NCI-H510A treated with DMSO at 0.1 percent for 48 hours (cell line): ENCODE measurements at places on chromosomes 5 and 9.

GRCh38 chr9:128428644-128429512 is 8.2 kb downstream of the CERCAM start:
- no peak for DNase-seq

GRCh38 chr5:143772621-143773020 is 39.3 kb upstream of the HMHB1 start:
- no peak for DNase-seq

GRCh38 chr9:20447291-20447690 is 175.0 kb downstream of the MLLT3 start:
- peak; percentile 30 for DNase-seq

DNA sequence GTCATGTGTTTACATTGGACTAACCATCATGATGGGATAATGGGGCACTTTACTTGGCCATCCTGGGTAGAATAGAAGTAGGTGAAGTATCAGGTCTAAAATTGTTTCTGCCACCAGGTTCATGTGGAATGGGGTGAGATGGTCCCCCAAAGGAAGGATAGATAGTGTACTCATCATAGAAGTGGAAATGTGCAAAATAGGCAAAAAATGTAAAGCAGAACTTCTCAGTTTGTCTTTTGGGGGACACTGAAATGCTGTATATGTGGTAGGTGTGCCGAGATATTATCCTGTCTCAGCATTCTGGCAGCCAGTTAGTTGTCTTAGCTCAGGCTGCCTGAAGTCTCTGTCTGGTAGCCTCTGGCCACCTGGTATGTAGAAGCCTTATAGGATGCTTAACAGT is 107.6 kb downstream of the FOCAD start:
- DNase-seq = no peak

GRCh38 chr9:22033012-22033630 is 24.0 kb upstream of the CDKN2B start:
- DNase-seq = no peak

DNA sequence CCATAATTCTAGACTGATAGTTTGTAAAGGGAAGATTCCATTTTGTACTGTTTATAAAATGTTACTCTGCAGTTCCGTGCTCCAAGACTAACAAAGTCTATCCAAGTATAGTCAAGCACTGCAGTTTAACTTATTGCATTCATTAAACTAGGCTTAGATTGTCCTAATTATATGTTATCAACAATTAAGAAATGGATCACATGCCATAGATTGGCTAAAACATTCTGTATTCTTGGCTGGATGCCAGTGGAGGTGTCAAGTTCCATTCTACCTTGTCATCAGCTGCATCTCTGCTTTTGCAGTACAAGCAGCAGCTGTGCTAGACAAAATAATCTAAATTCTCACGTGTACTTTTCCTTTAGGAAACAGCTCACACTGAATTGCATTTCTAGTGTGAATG is 69.4 kb upstream of the MEF2C start:
- DNase-seq = peak; percentile 67

GRCh38 chr5:115599924-115600323 is 2.4 kb downstream of the TICAM2 start:
- no peak for DNase-seq

DNA sequence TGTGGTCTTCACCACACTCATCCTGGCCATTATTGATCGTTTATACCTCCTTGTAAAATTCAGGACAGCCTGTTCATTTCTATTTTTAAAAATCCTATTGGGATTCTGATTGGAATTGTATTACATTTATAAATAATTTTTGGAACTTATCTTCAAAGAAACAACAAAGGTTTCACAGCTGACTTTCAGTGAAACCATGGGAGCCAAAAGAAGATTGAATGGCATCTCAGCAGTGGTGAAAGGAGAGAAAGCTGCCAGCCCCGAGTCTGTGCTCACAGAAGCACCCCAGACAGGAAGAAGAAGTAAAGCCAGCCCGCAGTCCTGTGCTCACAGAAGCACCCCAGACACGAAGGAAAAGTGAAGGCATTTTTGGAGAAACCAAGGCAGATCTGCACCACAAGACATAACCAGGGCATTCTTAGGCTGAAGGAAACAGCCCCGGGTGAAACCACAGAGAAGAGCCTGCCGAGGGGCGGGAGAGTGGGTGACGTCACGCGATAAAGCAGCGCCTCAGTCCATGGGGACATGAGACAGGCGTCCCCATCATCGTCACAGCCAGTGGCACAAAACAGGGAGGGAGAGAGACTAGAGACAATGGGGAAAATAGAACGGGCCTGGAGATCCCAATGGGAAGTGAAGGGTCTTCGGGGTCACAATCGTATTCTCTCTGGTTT is 42.5 kb upstream of the SLC9A3 start:
- no peak for DNase-seq

DNA sequence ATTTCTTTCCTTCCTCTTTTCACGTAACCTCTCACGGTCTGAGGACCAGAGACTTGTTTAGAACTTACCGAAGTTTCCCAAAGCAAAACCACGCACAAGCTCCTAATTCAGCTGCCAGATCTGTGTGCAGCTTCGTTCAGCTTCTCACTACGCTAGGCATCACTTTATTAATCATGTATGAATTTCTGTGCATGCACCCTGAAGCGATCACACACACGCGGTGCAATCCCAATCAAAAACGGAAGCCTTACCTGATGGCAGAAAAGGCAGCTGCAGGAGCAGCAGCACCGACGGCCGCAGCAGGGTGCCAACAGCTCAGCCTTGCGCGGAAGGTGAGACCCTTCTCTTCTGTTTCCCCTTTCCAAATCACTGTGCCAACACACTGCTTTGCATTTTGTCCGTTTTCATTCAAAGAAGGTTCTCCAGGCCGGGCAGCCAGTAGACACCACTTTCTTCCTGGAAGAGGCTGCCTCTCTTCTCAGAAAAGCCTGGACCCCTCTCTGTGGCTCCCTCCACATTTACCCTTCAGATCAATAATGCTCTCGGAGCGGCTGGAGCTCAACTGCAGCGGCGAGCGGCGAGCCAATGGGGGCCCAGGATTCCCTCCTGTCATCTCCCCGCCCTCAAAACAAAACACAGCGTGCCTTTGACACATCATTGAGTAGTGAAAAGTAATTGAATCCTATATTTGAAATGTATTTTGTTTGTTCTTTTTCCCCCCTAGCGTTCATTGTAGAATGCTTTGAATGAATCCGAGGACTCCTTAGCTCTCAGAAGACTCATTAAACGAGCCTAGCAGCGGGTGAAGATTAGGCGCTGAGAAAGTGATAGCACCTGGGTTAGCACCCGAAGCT is at the start of gene CDH12:
TSS of gene CDH12 (minus strand) at position 538 of the 854 bp plus-strand sequence.
- peak; percentile 68 for DNase-seq

DNA sequence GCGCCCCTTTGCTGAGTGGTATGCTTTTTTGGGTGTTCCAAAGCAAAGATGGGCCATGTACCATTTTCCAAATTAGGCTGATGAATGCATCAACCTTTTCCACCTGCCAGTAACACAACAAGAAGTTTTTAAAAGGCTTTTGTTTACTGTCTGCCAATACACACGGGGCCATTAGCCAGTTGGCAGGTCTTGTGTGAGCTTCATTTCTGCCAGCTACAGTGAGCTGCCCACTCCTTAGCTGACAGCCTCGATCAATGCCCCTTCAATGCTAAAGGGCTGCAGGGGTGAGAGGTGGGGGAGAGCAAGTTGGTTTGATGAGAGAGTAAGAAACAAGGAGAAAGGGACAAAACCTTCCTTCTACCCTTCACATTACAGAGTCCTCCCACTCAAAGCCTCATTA is 128.7 kb downstream of the C5orf15 start:
- no peak for DNase-seq

DNA sequence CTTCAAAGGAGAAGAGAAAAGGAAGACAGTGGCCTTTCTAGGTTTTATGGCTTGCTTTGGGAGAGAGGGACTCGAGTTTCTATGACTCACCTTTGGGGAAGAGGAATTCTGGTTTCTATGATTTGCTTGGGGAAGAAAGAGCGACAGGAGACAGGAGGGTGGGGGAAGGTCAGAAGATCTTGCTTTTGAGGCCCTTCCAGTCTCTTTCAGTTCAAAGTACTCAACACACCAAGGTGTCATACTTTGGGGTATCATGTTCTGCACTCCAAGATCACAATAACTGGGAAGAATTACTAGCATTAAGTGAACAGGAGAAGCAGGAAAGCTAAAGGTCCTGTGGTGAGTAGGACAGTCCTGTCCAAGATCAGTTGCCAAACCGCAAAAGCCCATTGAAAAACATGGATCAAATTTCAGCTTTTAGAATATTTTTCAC is 324.5 kb downstream of the ARHGEF28 start:
- DNase-seq = no peak

- DNase-seq = peak; percentile 83
These were observed 182.8 kb downstream of the MCTP1 start for GRCh38 chr5:95102080-95102479.

- no peak for DNase-seq
These were observed 450 bp downstream of the GPBP1 start for GRCh38 chr5:57174128-57174889.

DNA sequence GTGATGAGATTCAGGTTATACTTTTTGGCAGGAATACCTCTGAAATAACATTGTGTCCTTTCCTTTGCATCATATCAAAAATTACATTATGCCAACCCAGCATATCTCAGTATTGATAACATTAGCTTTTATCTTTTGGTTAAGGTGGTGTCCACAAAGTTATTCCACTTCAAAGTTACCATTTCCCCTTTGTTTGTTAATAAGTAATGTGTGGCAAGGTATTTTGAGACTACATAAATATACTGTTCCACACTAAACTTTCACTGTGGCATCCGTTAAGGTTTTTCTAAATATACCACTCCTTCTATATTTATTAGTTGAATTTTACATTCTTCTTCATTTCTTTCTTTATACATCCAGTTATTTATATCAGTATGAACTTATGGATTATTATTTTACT is 14.1 kb upstream of the ARHGEF37 start:
- no peak for DNase-seq

GRCh38 chr9:27377147-27377807 is 80.3 kb upstream of the EQTN start:
- peak; percentile 2 for DNase-seq

- DNase-seq = no peak
These were observed 31.0 kb upstream of the TCF7 start for GRCh38 chr5:134083517-134083916.

- no peak for DNase-seq
These were observed 17.5 kb upstream of the SMARCA2 start for GRCh38 chr9:1997646-1998045.

DNA sequence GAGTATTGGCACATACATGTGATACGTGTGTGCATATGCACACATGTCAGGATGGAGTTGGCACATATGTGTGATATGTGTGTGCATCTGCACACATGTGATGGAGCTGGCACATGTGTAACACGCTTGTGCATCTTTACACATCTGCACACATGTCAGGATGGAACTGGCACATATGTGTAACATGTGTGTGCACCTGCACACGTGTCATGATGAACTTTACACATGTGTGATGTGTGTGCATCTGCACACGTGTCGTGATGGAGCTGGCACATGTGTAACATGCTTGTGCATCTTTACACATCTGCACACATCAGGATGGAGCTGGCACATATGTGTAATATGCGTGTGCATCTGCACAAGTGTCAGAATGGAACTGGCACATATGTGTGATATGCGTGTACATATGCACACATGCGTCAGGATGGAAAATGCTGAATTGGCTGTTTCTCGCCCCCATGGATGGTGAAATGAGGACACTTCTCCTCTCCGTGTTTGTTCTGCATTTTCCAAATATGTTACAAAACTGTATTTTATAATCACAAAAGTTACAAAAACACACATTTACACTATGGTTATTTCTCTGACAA is 16.3 kb upstream of the SLC6A19 start:
- DNase-seq = no peak

GRCh38 chr5:109225716-109226625 is 183.8 kb downstream of the PJA2 start:
- DNase-seq = no peak

DNA sequence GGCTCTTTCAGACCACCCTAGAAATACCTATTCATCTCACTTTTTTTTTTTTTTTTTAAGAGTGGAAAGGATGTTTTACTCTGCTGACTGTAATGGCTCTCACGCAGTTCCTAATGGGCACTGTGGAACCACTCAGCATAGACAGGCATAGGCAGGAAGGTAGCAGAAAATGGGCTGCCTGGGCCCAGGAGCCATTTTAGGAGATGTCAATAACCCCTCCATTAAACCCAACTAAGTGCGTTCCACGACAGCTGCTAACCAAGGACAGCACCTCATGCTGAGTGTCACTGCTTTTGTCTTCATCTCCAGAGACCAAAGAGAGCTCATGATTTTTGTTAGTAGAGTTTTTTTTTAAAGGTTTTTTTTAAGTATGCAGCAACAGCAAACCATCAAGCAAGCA is 15.3 kb downstream of the MAP1B start:
- DNase-seq = no peak

GRCh38 chr9:84652496-84653120 is 16.9 kb upstream of the NTRK2 start:
- no peak for DNase-seq

DNA sequence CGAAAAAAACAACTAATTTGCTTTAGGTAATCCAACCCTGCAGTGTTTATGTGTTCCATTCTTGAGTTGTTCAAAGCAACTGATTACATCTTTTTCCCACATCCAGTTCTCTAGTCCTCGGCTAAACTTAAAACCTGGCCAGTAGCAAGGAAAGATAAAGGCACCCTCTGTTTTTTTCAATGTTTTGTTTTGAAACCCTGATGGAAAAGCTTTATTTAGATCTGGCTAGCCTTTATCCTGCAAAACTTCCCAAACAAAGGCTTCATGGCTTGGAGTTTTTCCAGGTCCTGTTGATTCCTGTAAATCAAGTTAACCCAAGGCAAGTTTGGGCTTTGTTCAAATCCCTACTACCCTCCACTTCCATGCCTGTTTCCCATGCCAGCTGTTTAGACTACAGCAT is 105.1 kb downstream of the CEMIP2 start:
- DNase-seq = no peak

DNA sequence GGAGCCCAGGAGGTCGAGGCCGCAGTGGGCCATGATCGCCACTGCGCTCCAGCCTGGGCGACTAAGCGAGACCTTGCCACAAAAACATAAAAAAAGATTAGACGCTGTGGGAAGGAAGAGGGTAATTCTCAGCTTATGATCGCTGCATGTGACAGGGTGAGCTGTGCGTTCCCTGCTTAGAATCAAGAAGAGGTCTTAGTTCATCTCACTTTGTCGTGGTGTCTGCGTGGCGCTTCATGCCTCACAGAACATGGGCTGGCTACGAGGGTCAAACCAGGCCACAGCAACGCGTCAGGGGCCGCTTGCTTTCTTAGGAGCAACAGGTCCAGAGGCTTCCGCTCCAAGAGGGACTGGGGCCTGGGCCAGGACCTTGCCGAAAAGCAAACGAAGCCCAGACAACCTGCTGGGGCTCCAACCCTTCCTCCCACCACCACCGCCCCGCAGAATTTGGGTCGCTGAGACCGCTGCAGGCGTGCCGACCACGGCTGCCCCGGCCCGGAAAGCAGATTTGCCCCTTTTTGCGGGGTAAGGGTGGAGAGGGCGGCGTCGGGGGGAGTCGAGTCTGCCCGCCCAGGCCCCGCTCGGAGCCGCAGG is 10.0 kb upstream of the GRIN1 start:
- DNase-seq = no peak
